ENCODE measurements at places on chromosomes 5 and 9. TPM values are rescaled to one million over a fixed set of nuclear protein-coding genes. Genes with fewer than 3 reads are reported as not detected.

GRCh38 chr5:76180814-76181805, 97.9 kb downstream of the SV2C start:
- no peak for DNase-seq

GRCh38 chr9:110399983-110400382, 62.3 kb upstream of the TXNDC8 start:
- no peak for DNase-seq

DNA sequence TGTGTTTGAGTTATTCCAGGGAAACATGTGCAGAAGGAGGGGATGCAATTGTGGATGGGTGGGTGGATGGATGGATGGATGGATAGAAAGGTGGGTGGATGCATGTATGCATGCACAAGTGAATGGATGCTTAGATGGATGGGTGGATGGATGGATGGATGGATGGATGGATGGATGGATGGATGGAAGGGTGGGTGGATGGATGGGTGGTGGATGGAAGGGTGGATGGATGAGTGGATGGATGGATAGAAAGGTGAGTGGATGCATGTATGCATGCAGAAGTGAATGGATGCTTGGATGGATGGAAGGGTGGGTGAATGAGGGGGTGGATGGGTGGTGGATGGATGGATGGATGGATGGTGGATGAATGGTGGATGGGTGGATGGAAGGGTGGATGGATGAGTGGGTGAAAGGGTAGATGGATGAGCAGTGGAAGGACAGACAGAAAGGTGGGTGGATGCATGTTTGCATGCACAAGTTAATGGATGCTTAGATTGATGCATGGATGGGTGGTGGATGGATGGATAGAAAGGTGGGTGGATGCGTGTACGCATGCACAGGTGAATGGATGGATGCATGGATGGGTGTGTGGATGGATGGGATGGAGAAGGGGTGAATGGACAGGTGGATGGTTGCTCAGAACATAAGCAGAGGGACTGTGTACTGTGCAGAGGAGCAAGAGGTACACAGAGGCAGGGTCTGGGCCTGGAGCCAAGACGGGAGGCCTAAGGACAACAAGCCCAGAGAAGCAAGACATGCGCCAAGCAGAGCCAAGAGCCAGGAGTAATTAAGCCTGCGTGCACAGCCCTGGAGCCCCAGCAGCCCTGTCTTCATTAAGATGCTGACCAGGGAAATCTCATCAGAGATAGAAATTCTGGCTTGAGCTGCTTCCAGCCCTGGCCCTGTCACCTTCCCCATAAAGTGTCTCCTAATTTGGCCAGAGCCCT, 84.6 kb upstream of the PPP1R26 start:
- DNase-seq: no peak

- DNase-seq: no peak
These were observed 48.5 kb downstream of the WNK2 start for GRCh38 chr9:93232388-93232960.

- DNase-seq: no peak
These were observed 484.7 kb downstream of the ELAVL2 start for GRCh38 chr9:23341346-23341745.

- no peak for DNase-seq
These were observed 26.4 kb upstream of the FAM240B start for GRCh38 chr9:38746303-38746702.

DNA sequence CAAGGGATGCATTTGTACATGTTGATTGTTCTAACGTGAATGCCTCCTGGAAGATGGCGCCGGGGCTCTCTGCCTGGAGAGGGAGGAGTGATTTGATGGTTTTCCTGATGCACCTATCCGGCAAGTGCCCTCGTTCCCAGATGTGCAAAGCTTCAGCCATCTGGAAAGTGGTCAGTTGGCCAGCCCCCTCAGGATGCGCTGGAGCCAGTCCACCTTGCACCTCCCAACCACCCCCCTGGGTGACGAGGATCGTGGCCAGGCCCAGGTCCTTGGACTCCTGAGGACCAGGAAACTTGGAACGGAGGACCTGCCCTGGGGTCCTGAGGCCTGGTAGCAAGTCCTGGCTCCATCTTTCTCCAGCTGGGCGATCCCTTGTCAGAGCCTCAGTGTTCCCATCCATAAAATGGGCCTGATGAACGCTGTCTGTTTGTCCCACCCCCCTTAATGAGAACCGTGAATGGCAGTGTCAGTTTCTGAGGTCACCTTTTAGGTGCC, 23.6 kb upstream of the RNU6ATAC start:
- DNase-seq: no peak

GRCh38 chr5:93277051-93277450, 304.0 kb downstream of the NR2F1-AS1 start:
- DNase-seq: no peak

GRCh38 chr9:34400275-34400674, 23.6 kb upstream of the MYORG start:
- DNase-seq: no peak

DNA sequence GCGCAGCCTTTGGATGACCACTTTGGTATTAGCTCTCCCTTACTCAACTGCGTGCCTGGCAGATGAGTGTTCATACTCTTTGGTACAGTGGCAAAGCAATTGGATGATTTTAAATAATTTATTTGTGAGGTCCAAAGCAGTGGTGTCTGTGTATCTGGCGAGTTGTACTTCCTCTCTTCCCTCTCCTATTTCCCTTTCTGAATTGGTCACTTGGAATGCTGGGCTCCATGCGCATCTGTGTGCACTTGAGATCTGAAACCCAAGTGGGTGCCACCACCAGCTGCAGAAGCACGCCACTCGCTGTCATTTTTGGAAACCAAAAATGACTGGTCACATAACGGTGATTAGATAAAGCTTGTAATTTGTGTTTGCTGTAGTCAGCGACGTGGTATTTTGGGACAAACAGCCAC, 386.0 kb upstream of the KLF4 start:
- DNase-seq: no peak

DNA sequence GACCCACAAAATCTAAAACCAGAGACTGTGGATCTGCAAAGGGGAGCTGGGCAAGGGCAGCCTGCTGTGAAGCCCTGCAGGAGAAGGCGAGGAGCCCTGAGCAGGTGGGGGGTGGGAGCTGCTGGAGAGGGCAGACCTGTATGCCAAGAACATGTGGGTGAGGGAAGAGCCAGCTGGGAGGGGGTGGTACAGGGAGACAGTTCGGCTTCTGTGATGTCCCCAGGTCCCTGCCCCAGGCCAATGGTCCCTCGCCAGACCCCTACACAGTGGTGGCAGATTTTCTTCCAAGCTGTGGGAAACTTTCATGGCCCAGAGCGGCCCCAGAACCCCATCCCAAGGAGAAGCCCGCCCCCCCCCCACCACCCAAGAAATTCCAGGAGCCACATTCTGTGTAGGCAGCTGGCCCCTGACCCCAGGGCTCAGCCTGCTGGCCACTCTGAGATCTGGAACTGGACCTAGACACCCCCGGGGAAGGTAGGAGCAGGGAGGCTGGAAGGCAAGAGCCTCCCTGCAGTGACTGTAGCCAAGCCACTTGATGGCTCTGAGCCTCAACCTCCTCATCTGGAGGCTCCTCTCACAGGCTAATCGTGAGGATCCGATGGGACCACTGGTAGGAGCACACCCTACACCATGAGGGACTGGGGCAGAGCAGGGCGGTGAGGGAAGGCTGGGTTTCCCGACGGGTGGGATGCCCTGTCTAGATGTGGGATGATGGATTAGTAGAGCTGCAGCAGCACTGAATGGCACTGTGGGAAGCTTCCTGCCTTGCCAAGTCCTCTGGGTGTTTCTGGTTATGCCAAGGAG, 22.6 kb upstream of the CSF1R start:
- no peak for DNase-seq

- no peak for DNase-seq
These were observed 179.0 kb downstream of the TAF11L14 start for GRCh38 chr5:17813214-17813613.

GRCh38 chr9:99181621-99182020, 40.1 kb downstream of the ALG2 start:
- no peak for DNase-seq

GRCh38 chr9:13151489-13151888, 128.0 kb downstream of the MPDZ start:
- no peak for DNase-seq

- DNase-seq: no peak
These were observed 300.2 kb upstream of the PANK3 start for GRCh38 chr5:168879331-168879730.

DNA sequence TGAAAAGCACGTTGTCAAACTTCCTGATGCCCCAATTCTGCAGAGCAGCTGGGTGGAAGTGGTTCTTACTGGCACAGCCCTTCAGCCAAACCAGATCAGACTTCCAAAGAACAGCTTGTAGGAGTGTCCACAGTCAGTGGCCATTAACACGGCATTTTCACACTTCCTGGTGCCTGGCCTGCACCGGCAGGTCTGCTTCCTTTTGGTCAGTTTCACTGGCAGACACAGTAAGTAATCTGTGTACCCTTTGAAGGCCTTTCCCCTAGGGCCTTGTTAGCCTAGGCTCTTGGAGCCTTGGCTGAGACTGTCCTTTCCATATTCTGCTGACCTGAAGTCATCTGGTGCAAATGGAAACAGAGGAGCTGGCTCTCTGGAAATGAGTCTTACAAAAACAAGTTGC, 297.5 kb upstream of the TNC start:
- DNase-seq: no peak

DNA sequence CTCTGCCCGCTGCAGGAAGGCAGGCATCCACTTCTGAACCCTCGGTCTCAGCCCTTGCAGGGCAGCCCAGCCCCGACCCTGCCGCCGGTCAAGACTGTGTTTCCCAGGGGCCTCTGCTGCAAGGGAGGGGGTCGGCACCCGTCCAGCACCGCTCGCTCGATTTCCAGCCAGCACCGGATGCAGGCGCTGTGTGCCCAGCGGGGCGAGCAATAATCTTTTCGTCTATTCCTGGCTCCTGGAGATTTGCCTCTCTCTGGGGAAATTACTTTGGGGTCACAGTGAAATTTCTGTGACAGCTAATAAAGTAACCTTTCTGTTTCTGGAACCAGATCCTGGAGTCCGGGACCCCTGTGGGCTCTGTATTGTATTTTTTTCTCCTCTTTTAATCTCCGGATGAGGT, 155.3 kb downstream of the COL23A1 start:
- DNase-seq: peak; percentile 60

- DNase-seq: no peak
These were observed 321.4 kb upstream of the WWC1 start for GRCh38 chr5:167969998-167970397.

PCDHGB4 gene
- polyA plus RNA-seq: 0.73 TPM

ANKRD18A gene
- polyA plus RNA-seq: 2.0 TPM

TCF7 gene
- 5.9 TPM for polyA plus RNA-seq

SCGB3A1 gene
- polyA plus RNA-seq: 0.83 TPM

ELOVL7 gene
- polyA plus RNA-seq: 6.5 TPM

DEPDC1B gene
- 10.4 TPM for polyA plus RNA-seq

STPG3 gene
- not detected for polyA plus RNA-seq

CBY3 gene
- not detected for polyA plus RNA-seq

PCDHA9 gene
- polyA plus RNA-seq: not detected

TEX48 gene
- not detected for polyA plus RNA-seq

TXNDC8 gene
- not detected for polyA plus RNA-seq

SAXO1 gene
- not detected for polyA plus RNA-seq

MARCHF3 gene
- polyA plus RNA-seq: 6.4 TPM

JAKMIP2 gene
- 14.9 TPM for polyA plus RNA-seq

All from brain (organoid and tissue), 16 donors.